ENCODE measurements at places on chromosomes 2 and 18. TPM values are rescaled to one million over a fixed set of nuclear protein-coding genes. Genes with fewer than 3 reads are reported as not detected.

GRCh38 chr2:215369181-215369760 is 57.4 kb downstream of the ATIC start:
- no peak for DNase-seq

- DNase-seq = no peak
These were observed 12.0 kb upstream of the NTSR2 start for GRCh38 chr2:11681722-11682589.

- no peak for DNase-seq
These were observed 43.1 kb downstream of the GPC1 start for GRCh38 chr2:240478346-240479110.

DNA sequence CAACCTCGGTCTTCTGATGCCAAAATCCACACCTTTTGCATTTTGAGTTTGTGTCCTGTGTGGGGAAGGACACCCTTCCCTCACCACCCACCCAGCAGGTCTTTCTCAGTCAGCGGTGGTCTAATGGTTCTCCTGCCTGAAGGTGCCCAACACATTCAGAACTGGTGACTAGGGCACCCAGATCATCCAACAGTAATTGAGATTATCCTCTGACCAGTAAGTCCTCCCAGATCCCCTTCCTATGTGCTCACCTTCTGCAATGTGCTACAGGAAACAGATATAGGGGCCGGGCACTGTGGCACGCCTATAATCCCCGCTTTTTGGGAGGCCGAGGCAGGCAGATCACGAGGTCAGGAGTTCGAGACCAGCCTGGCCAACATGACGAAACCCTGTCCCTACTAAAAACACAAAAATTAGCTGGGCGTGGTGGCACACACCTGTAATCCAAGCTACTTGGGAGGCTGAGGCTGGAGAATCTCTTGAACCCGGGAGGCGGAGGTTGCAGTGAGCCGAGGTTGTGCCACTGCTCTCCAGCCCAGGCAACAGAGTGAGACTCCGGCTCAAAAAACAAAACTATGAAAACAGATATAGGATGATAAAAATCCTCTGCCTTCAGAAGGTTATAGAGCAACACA is 56.2 kb downstream of the REEP1 start:
- DNase-seq = no peak

DNA sequence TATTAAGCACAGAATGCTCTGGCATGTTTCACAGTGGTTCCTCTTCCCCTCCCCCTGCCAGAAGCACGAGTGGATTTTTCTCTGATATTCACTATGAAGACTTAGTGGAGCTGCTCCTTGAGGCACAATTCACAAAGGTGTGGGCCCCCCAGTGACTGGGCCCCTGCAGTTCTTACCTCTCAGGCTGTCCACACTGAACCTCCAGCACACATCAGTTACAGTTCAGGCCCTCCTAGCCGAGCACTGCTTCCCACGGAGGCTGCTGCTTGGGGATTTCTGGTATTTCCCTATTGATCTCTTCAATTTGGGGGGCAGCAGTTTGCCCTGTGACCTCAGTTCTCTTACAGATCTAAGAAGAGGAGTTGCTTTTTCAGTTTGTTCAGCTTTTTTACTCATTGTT is 236.1 kb downstream of the SH3RF3 start:
- no peak for DNase-seq

GRCh38 chr2:100733391-100734187 is 86.3 kb upstream of the NPAS2 start:
- DNase-seq = no peak

DNA sequence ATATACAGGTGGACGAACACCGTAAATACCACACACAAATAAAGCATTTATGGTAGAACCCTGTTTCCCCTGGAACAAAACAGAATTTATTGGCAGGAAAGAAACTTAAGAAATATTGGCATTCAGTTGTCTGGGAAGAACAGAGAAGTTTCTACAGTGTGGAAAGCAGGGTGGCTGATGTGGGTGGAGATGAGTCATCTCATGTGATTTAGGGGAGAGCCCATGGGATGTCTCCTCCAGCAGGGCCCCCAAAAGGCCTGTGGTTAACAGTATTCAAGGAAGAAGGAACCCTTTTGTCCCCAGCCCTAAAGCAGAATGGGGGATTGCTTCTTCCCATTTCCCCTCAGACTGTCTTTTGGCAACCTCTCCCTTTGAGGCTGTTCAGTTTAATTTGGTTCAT is 24.2 kb downstream of the SIX3 start:
- DNase-seq = no peak

- no peak for DNase-seq
These were observed 667 bp downstream of the GFPT1 start for GRCh38 chr2:69386360-69386759.

GRCh38 chr2:62660582-62661262 is 44.8 kb upstream of the EHBP1 start:
- DNase-seq = no peak

GRCh38 chr2:232013701-232014353 is 52.3 kb downstream of the DIS3L2 start:
- DNase-seq = no peak

DNA sequence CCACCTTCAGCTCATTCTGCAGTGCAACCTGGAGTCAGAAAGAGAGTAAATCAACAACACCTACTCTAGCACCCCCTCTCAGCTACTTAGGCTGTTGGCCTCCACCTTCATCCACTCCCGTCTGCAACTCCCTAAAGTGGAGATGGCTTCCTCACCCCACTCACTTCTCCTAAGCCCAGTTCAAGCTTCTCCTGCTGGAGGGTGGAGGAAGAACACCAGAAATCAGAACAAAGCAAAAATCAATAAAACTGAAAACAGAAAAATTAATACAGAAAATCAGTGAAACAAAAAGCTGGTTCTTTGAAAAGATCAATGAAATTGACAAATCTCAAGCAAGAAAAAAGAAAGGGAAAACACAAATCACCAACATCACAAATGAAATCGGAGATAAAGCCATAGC is 191.7 kb downstream of the ANAPC1 start:
- DNase-seq = no peak

DNA sequence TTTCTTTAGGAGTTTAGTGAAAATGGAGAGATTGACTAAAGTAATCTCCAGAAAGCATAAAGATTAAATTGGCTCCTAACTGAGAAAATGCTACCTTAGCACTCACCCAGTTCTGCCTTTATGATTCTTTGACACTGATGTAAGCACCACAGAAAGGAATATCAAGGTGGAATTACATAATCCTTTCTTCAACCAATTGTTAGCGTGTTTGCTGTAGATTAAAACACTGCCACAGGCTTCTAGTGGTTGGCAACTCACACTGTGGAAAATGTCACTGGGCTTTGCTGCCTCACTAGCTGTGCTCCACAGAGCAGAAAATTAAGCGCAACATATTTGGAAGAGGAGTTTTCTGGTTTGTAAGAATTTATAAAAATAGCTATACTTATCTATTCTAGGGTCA is 104.1 kb downstream of the DLGAP1 start:
- no peak for DNase-seq

DNA sequence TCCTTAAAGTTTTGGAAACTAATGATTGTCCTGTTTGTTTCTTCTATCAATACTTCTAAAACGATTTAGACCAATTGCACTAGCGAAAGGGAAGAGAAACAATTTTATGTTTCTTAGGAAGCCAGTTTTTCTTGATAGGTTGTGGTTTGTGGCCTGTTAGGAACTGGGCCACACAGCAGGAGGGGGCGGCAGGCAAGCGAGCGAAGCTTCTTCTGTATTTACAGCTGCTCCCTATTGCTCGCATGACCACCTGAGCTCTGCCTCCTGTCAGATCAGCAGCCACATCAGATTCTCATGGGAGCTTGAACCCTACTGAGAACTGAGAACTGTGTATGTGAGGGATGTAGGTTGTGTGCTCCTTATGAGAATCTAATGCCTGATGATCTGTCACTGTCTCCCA is 201.5 kb upstream of the PXDN start:
- no peak for DNase-seq

GRCh38 chr2:80311304-80311703 is 6.8 kb upstream of the LRRTM1 start:
- no peak for DNase-seq

- no peak for DNase-seq
These were observed 94.9 kb downstream of the TMEM131 start for GRCh38 chr2:97900806-97901205.

DNA sequence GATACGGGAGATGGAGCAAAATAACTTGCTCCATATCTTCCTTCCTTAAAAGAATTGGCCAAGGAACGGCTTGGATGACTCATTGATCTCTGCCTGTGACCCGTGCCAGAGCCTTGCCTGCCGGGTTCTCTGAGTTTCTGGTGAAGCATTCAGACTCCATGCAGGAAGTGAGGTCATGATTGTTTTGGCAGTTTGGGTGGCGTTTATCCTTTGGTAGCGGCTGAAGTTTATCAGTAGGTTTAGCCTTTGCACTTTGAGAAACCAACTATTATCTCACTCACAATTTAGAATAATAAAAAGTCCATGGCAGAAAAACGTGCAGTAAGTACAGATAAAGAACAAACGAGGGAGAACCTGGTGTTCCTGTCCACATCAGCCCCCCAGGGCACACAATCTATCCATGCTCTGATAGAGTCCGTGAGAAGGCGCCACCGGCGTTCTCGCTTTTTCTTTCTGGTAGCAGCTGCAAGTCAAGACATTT is 15.0 kb upstream of the CTAGE1 start:
- DNase-seq = no peak

The OSBPL1A gene
- polyA plus RNA-seq = 54.5 TPM

The KLHL41 gene
- polyA plus RNA-seq = 4,478 TPM

The DSG3 gene
- polyA plus RNA-seq = 7.9 TPM

The POTEI gene
- 59.2 TPM for polyA plus RNA-seq

The ALKAL2 gene
- 0.57 TPM for polyA plus RNA-seq

The FAP gene
- polyA plus RNA-seq = 110 TPM

The CTAGE1 gene
- not detected for polyA plus RNA-seq

The UGT1A10 gene
- polyA plus RNA-seq = not detected
